ENCODE measurements at places on chromosomes 3 and 15.

GRCh38 chr15:79970624-79971434, at the start of gene BCL2A1:
Gene BCL2A1, minus strand, starts transcription at chr15:79971196. Its CDS starts 77 bp downstream, at chr15:79971119.
- no peak for DNase-seq

- DNase-seq, result no peak
These were observed 32.2 kb upstream of the ACP3 start for GRCh38 chr3:132284781-132285619.

- DNase-seq, result no peak
These were observed 31.3 kb upstream of the ST3GAL6 start for GRCh38 chr3:98731720-98732285.

GRCh38 chr15:44710236-44711095, 657 bp downstream of the PATL2 start:
- no peak for DNase-seq

DNA sequence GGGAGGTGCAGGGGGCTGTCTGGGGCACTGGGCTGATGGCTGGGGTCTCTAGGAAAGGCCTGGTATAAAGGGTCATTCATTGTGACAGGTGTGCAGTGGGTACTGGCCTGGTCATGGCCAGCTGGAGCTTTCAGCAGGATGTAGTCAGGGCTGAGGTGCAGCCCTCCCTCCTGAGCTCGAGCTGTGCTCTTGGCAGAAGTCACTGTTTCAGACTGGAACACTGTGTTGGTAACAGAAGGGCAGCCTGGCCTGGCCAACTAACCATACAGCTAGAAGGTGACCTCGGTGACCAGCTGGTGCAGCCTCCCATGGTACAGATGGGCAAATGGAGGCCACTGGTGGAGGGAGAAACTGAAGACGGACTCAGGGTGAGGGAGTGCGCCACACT, 34.4 kb upstream of the LCTL start:
- no peak for DNase-seq

DNA sequence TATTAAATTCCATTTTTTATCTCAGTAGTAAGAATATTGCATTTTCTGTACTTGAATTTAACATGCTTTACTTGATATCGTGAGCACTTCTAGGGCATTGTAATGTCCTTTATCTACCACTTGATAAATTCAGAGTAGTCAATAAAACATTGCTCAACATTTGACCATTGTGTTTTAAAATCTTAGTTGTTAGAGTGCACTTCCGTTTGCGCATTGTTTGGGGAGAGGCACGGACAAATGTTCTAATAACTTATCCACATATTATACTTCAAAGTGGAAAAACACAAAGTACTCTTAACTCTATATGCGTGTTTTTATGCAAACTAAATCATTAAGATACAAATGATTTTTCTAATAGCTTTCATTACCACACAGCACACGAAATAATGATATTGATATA, 419 bp downstream of the FAM227B start:
- DNase-seq, result no peak

GRCh38 chr3:30084971-30085403, 521.4 kb upstream of the TGFBR2 start:
- DNase-seq, result no peak

DNA sequence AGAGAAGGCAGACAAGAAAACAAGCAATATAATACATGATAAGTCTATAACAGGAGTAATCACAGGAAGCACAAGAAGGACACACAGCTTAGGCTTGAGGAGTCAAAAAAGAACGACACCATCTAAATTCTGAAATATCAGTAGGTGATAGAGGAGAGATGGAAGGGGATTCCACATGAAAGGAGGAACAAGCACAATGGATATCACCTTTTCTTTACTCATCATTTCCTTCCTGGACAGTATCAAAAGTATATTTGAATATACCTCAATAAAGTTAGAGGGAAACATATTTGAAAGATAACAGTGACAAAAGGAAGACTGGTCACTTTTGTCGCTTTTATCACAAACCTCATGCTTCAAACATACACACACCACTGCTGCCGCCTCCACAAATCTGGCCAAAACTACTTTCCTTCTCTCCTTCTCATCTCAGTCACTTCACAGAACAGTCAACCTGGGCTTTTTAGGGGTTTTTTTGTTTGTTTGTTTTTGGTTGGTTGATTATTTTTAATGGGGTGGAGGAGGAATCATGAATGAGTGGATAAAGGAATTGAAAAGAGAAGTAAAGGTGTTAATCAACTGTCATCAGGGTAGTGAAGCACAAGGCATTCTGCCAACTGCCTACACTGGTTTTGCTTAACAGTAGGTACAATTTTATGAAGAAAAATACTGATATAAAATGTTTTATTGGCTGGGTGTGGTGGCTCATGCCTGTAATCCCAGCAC, 18.5 kb downstream of the DENND4A start:
- DNase-seq, result no peak

- DNase-seq, result no peak
These were observed 257.0 kb downstream of the LSAMP start for GRCh38 chr3:116188231-116188785.

DNA sequence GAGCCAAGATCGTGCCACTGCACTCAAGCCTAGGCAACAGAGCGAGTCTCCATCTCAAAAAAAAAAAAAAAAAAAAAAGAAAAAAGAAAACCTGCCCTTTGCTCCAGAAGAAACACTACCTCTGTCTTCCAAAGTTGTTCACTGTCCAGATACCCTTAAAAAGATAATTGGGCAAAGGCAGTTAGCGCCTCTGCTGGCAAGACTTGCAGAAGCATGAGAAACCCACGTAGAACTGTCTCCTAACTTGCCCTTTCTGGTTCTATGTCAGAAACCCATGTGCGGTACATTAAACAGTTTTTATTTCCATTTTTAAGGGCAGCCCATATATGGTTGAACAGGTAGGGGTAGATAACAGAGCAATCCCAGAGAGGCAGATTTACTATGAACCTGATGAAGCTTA, 1026.4 kb downstream of the ROBO2 start:
- no peak for DNase-seq

- DNase-seq, result no peak
These were observed 78.7 kb downstream of the USP13 start for GRCh38 chr3:179731544-179731943.

DNA sequence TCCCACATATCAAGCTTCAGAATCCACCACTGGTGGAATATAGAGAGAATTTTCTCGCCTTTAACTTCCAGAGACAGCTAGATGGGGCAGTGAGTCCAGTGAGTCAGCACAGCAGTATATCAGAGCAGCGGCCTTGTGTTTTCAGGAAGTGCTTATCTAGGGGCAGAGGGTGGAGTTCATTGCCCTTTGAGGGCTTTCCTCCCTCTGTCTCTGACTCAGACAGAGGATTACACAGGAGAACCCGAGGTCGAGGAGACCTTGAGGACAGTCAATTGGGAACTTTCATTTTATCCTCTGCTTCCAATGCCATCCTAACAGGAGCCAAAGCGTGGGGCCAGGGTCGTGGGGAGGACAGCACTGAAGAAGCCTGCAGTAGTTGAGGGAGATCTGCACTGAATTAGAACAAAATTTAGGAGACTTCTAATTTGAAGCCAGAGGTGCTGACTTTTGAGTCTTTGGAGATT, 109.6 kb upstream of the UMPS start:
- DNase-seq, result no peak

DNA sequence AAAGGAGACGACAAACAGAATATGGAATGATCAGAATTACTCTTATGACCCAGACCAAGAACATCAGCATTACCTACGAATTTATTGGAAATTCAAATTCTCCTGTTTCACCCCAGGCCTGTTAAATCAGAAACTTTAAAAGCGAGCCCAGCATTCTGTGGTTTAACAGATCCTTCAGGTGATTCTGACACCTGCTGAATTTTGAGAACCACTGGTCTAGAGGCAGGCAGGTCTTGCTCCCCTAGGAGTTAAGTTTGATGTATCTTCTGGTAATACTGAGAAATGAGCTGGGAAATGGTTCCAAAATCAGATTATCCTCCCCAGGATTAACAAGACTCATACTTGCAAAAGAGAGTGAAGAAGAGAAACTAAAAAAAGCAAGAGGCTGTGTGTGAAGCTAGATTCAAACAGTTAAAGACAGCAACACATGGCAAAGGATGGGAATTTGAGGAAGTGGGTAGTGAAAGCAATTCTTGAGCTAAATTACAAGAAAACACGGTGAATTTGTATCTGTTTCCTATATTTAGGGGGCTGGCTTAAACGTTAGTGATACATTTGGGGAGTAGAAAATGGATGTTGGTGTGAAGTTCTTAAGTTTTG, 66.0 kb downstream of the FLNB start:
- DNase-seq, result no peak

DNA sequence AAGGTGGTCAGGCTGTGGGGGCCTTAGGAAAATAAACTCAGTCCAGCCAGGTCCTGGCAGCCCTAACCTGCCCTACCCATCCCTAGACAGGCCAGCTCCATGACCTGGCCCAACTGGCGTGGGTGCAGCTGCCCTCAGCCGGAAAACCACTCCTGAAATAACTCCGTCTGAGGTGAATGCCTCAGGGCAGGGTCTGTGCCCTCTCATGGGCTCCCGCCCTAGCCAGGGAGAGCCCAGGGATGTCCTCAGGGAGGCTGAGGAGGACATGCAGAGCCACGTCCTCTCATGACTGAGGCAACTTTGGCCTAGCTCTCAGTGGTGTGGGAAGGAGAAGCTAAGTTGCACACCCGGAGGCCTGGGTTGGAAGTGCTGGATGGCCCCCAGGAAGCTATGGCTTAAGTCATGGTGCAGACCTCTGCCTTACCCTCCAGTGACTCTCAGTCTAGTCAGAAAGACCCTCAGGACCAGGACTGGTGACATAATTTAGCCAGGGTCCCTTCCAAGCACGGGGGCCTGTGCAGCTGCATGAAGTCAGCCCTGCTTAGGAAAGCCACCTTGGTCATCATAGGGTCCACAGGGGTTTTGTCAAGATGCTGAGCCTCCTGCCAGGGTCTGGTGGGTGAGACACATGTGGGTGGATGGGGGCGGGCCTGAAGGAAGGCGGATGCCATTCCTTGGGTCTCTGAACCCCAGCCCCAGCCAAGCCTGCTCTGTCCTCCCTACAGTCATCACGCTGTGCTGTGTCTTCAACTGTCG, 7.4 kb downstream of the TMIE start:
- no peak for DNase-seq

DNA sequence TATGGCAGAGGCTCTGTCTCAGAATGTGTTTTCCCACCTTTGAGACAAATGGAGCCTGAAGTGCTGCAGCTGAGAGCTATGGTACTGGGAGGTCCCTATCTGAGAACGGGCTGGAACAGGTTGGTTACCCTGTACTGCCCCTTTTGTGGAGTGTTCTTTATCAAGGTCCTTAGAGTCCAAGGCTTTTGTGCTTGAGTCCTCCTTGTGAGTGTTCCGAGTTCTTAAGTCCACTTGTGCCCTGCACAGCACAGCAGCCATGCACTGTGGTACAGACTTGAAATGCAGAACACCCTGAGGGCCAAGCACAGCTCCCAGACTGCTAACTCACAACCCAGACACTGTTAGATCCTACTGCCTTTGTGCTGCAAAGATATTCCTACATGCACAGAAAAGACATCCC, 67.8 kb downstream of the ARHGAP31 start:
- DNase-seq, result no peak

DNA sequence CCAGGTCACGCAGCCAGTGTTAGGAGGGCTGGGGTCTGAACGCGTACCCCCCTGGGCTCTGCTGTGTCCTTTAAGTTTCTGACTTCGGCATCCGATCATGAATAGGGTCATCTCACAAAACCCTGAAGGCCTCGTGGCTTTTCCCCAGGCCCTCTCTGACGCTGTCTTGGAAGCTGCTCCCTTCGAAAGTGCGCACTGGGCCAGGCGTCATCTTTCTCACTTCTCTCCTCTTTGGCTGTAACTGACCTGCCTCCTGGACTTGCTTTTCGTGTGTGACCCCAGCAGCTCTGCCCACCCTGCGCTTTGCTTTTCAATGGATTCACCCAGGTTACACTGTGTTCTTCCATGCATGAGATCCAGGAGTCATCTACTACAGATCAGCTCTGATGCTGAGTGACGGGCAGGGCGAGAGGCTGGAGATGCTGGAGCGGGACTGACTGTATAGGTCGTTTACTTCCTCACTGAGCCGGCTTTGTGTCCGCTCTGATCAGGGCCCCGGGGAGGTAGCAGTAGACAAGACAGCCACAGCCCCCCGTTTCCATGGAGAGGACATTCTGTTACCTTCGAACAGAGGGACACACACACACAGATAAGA, 45.0 kb upstream of the PCSK6 start:
- no peak for DNase-seq

GRCh38 chr3:86867982-86868381, 123.0 kb downstream of the VGLL3 start:
- no peak for DNase-seq

GRCh38 chr3:58032186-58032585, 24.0 kb downstream of the FLNB start:
- no peak for DNase-seq

DNA sequence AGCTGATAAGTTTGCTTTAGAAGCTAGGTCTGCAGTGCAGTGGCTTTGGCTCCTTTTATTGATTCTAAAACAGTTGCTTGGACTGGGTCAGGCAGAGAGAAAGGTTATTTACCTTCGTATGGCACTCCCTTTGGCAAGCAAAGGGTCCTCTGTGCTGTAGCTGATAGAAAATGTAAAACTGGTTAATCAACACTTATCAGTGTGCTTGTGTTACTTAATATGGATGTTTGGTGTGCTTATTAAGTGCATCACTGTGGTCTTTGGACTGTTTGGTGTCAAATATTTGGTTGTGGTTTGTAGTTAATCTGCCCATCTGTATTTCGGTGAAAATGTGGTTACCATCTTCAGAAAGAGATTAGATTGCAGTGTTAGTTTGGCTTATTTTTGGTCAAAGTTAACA, 16.0 kb downstream of the UBE2E2 start:
- DNase-seq, result no peak

DNA sequence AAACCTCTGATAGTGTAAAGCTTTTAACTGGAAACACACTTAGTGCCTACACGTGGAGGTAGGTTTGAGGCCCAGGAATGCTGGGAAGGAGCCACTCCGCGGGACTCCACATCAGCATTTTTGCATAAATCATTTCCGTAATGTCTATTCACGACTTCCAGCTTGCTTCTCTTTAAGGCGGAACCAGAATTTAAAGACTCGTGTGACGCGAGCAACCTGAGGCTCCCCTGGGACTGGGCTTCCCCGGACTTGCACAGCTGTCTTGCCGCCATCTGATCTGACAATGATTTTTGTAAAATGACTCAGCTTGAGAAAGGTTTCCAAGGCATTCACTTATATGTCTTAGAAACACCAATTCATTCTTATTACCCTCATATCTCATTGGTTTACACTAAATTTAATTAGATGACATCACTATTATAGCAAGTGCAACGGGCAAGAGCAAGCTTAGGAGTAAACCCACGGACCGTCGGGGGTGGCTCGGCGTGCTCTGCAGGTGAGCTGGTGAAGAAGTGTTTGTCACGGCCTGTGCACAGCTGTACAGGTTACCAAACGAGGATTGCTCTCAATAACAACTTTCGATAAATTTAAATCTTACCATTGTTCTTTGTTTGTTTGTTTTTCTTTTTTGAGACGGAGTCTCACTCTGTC, 95.2 kb downstream of the CHSY1 start:
- no peak for DNase-seq

DNA sequence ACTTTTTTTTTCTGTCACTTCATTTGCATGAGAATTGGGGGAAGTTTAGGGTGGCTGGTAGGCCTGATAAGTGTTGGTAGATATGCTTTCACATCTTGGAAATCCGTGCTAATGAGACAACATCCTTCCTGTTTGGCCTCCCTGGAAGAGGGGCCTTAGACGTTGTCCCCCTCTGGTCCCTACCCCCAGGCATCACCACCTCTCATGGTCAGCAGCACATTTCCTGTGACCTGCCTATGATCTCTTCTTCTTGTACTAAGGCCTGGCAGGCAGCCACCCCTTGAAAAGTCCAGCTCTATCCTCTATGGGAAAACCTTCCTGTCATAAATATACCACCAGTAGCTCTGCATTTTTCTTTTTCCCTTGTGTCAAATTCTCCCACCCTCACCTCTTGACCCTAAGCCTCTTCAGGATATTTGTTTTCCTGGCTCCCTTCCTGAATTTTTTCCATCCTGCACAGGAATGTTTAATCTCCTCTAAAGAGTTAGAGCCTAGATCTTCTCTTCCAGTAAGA, 107.8 kb downstream of the SNRK start:
- no peak for DNase-seq
